ENCODE measurements at places on chromosomes 4 and X.

GRCh38 chrX:66045894-66046293 is 6.0 kb upstream of the VSIG4 start:
- no peak for DNase-seq

DNA sequence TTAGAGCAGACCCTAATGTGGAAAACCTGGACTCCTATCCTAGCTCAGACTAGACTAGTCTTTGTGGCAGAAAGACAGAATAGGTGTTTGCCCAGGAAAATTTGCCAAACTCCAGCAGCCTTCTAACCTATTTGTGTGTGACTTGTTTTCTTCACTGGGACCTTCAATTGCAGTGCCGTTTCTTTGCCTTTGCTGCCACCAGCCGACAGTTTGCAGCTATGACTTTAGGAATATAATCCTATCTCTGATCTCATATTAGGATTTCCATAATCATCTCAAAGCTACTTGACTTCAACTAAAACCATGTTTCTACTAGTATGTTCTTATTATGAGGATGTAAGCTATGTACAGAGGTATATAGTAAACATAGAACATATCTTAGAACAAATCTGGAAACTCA is 60.2 kb upstream of the PGAM4 start:
- DNase-seq: peak; percentile 57

DNA sequence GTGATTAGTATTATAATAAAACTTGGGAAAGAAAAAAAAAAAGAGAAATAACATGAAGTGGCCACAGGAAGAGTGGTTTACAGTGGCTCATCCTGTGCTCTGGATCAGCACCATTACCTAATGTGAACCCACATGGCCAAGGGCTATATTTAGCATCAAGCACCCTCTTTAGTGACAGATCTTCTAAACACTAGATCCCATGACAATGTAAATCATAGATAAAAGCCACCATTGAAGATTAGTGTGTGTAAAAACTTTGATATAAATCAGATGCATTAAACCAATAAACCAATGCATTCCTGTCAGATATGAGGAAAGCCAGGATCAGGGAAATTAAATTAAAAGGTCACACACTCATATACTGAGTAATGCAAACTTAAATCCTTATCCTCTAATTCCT is 400.6 kb upstream of the MAGEB18 start:
- no peak for DNase-seq

- DNase-seq: peak; percentile 1
Observed at GRCh38 chr4:90641861-90642599, 514.8 kb downstream of the CCSER1 start.

GRCh38 chr4:15020502-15021286 is 18.4 kb downstream of the CPEB2 start:
- DNase-seq: no peak

GRCh38 chrX:57822398-57822797 is 87.9 kb downstream of the ZXDA start:
- no peak for DNase-seq

GRCh38 chr4:127118681-127119080 is 514.1 kb upstream of the INTU start:
- no peak for DNase-seq

DNA sequence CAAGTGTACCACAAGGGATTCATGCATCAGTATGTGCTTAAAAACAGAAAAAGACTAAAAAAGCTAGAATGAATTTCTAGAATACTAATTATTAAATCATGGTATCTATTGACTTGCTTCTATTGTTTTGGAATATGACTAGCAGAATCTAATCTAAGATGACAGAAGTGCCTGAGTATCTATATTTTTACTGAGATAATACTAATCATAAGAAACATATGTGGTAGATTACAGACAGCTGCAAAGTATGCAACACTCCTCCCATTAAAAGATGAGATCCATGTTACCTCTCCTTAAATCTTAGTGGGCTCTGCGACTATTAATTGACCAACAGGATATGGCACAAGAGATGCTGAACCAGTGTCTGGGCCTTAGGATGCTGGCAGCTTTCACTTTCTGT is 89.4 kb downstream of the COL25A1 start:
- DNase-seq: no peak

DNA sequence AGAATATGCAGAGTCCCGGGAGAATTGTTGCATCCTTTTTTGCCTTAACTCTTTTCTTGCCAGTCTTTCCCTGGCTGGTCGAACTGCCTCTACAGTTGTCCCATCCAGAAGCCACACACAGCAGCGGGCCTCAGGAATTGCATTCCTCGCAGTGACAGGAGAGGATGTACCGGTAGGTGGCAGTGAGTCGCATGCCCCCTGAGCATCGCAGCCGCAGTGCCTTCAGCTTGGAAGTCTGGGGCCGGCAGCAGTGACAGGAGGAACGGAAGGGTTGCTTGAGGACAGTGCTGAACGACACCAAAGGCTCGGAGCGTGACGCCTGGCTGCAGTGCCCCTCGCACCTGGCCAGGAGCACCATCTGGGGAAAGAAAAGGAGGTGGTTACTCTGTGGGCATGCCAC is 23.5 kb downstream of the NDP start:
- no peak for DNase-seq

DNA sequence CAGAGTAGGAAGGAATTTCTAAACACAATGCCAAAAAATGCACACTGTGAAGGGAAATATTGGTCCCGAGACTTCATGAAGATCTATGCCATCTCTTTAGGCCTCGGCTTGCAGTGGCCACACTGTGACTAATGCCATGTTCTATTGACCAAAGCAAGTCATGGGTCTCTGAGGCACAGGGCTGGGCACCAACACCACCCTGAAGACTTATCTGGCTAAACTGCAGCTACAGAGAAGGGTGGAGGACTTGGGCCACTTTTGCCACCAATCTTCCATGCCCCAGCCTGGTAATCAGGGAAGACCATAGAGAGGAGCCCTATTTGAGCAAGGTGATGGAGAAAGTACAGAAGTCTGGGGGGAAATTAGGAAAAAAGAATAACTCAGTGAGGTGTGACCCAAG is 42.1 kb downstream of the HMX1 start:
- DNase-seq: no peak

DNA sequence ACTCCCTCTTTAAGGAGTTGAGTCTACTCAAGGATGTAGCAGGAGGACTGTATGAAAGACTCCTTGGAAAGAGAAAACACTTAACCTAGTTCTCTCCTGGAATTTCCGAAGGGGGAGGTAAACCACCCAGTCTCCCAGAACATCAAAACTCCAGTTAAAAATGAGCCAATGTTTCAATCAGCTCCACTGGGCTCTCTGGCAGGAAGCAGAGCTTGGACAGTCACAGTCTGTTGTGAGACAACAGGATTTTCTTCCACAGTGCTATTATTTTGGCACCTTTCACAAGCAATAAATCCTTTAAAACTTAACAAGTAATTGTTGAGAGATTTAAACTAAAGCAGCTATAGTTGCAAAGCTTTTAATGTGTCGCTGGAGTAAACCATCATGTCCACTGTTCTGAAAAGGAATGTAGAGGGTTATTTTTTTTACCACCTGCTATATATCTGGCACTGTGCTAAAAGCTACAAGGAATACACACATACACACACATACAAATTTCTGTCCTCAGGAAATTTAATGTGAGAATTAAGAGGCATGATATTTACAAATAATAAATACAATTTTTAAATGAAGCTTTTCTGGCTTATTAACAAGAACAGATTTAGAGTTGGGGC is 229.2 kb upstream of the INTU start:
- no peak for DNase-seq

- DNase-seq: no peak
Observed at GRCh38 chr4:19285146-19285545, 966.6 kb upstream of the SLIT2 start.

- no peak for DNase-seq
Observed at GRCh38 chr4:168928346-168928745, 81.7 kb downstream of the CBR4 start.

DNA sequence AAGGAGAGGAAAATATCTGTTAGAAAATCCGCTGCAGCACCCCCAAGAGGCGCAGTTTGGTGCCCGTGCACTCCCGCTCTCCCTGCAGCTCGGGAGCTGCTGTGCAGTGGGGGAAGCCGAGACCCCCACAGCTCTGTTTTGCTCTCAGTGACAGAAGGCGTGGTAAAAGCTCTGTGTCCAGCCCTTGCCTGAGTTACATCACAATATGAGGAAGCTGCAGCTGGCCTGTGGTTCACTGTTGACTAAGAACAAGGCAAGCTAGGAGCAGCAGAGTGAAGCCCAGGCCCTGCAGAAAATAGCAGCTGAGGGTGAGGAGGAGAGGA is 88.5 kb upstream of the ADRA2C start:
- DNase-seq: peak; percentile 66

DNA sequence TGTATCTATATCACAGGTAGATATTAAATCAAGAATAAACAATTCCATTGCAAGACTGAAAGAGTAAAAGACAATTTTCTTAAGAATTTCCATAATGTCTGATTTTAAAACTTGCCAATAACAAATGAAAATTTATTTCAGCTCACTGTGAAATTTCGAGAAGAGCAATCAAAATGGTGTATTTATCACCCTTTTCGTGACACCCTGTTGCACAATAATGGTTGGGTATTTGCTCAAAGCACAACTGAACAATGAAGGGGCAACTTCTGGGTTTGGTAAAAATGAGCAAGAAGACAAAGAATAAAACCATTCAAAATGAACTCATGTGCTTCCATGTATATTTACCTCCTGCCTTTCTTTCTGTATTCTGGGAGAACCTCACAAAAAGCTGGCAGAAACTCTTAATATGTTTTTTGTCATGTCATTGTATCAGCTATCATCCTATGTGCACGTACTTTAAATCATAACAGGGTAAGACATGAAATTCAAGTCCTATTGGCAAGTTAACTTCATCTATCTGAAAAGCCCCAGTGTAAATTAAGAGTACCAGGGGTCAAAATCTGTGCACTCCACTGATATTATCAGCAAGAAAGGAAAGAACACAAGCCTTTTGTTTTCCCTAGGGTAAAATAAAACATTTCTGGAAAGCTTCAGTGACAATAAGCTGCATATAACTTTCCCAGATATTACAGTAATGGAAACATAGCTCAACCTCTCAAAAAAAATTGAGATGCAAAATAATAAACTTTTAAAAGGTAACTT is 126.9 kb upstream of the CBR4 start:
- DNase-seq: no peak

DNA sequence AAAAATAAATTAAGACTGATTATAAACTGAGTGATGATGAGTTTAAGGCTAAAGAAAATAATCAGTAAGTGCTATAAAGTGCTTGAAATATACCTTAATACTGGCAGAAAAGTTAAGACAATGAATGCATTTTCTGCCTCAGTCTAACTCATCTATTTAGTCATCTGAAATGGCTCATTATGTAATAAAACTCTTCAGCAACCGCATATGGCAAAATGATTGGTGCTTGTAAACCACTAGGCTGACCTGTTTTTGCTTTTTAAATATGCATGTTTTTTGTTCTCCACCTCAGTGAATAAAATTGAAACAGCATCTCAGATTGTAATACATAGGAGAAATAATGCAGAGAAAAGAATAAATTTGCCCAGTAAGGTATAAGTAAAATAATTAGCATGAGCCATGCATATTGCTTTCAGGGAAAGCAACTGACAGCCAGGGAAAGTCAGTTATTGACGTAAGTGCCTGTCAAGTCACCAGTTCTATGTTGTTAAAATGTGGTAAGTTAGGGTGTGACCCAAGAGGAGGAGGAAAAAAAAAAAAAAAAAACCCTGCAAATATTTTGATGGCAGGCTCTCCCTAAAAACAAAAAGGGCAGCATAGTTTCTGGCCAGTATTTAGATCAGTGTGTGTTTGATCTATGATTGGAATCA is 167.5 kb downstream of the PALLD start:
- no peak for DNase-seq

DNA sequence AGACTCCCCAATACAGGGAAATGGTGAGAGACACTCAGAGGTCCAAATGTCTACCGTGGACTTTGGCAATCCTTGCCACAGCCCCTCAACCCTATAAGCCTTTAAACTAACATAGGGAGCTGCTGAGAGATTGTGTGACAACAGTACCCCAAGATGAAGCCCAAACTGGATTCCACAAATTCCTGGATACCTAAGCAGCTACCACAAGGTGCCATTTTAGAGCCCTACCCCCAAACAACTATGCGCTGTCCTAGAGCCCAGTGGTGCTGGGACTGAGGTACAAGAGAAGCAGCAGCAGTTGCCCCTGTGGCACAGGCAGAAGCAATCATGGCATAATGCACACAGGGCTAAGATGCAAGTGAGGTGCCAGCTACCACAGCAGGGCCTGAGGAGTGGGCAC is 2.7 kb upstream of the TMPRSS11F start:
- no peak for DNase-seq

GRCh38 chr4:26821677-26822503 is 38.8 kb upstream of the STIM2 start:
- peak; percentile 39 for DNase-seq

DNA sequence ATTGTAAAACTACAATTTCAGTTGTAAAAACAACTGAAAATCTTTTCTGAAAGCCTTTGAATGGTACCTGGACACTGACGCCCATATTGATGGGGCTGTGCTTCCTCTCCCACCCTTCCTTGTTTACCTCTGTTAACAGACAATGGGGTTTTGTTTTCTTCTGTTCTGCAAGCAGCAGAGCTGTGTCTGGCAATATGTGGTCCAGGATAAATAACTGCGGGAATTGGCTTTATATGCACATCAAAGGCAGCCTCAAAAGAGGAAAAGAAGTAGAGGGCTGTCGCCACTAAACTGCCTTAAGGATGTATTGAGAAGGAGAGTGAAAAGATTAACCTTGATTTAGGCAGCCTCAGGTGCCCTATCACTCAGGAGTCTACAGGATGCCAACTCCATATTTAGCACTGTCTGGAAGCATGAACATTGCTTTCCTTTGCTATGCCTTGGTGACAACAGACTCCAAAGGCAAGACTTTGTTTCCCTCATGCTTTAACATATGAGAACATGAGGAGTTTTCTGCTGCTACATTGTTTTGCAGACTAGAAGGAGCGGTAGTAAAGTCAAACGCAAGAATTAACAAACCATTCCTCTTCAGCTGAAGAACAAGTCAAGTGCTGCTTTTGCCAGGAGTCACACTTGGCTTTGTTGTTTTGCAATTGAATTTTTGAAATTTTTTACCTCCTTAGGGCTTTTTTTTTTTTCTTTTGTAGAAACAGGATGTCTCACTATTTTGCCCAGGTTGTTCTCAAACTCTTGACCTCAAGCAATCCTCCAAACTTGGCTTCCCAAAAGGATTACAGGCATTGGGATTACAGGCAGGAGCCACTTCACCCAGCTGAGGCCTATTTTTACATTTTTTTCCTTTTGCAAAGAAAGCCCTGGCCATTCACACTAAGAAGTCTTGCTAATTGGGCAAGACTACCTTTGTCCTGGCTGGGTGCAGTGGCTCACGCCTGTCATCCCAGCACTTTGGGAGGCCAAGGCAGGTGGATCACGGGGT is 3.0 kb downstream of the IL21 start:
- no peak for DNase-seq

DNA sequence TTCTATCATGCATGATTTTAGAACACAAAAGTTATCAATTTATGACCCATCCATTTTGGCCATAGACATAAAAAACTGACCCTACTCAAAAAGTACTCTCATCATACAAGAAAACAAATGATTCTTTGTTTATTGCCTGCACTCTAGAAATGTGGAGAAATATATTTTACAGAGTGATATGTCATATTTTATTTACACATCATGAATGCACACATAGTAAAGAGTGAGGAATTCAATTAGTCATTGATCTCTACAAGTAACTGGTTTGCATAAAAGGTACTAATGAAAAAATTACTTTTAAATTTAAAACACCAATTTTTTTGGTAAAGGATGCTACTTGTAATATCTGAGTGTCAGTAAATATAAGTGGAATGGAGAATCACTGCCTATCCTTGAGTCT is 242.5 kb upstream of the FAT4 start:
- no peak for DNase-seq

- DNase-seq: peak; percentile 62
Observed at GRCh38 chrX:40646489-40647306, 663 bp downstream of the CXorf38 start.

Data from NB4 (cell line).